ENCODE measurements at places on chromosomes 12 and 14.

- no peak for DNase-seq
Measured at GRCh38 chr12:3078086-3078820, 1.1 kb downstream of the TSPAN9 start.

DNA sequence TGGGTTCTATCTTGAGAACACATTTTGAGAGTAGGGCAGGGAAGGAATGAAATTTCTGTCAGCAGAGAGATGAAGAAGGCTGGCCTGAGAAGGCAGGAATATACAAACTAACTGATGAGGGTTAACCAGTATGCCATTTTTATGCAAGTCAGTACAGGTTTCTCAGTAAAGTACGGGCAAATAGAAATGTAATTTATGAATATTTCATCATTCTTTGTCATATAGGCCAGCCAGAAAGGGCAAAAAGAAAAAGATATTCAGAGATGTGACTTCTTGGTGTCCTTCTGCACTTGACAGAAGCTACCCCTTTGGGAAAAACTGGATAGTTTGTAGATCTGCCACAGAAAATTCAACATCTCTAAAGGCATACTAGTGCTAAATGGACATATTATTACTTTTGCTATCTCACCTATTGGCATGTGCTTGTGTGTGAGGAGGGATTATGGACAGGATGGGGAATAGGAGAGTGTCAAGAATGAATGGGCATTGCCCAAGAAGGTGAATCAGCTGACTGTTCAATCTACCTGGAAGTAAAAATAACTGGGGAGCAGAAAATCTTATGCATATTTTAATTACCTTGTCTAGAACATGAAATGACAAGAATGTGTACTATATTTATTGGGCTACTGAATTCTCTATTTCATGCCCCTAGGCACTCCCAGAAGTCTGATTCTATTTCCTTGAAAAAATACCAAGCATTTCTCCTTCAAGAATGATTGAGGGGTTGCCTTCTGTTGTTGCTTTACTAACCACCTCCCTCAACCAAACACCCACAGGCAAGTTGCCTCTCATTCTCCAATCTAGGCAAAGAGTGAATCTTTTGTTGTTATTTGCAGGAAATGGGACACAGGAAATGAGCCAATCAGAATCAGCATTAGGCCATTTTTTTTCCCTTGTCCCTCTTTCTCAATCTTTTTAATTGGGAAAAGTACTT, 175.1 kb upstream of the SLC38A2 start:
- DNase-seq = no peak

DNA sequence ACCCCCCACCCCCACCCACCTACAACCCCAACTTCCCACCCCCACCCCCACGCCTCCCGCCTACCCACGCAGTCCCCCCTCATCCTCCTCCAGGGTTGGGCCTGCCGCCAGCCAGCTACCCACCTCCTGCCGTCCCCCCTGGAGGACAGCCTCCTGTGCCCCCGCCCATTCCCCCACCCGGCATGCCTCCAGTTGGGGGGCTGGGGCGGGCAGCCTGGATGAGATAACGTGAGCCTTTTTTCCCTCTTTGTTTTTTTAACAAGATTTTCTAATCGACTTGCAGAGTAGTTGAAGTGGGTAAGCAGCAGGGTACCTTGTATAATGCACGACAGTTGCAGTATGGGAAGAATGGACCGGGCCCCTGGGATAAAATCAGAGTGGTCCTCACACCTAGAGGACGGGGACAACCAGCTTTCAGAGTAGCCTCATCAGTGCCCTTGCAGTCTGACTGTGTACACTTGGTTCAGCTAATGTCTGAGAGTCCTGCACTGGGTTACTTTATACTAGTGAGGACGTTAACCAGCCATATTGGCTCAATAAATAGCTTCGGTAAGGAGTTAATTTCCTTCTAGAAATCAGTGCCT, 29.4 kb downstream of the CCNK start:
- DNase-seq = no peak

GRCh38 chr12:45231515-45232145, 15.7 kb downstream of the ANO6 start:
- DNase-seq = no peak

- no peak for DNase-seq
Measured at GRCh38 chr12:19490908-19491307, 51.6 kb downstream of the AEBP2 start.

DNA sequence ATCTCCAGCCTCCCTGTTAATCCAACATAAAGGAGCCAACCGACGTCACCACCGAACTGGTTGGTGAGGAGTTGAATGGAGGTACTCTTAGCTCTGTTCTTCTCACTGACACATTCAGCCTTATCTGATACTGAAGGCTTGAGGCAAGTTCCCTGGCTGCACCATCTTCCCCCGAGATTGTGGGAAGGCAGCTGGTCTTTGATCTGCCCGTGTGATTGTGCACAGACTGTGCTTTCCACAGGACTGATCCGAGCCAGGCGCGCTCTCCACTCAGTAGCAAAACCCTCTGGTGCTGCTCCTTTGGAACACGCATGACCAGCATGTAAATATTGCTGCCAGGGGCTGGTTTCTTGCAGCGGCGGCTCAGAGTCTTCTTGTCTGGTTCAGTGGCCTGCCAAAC, 30.1 kb upstream of the DLK1 start:
- DNase-seq = no peak

DNA sequence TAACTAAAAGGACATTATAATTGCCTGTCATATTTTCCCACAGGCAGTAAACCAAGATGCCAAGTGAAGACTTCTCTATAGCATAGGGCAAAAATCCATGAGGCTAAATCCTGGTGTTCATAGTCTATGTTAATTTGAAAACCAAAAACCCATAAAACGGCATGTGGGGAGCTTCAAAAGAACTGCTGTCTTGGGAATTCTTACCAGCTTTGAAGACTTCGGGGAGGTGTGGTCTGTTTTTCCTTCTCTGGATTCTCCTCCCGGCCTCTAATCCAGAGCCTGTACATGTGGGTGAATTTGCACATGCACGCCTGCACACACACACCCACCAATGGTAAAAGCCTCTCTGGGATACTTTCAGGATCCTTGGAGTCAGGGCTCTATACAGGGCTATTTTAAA, 61.9 kb upstream of the IFNG-AS1 start:
- DNase-seq = no peak

GRCh38 chr14:73567951-73568885, 795 bp upstream of the ACOT2 start:
- DNase-seq = no peak

DNA sequence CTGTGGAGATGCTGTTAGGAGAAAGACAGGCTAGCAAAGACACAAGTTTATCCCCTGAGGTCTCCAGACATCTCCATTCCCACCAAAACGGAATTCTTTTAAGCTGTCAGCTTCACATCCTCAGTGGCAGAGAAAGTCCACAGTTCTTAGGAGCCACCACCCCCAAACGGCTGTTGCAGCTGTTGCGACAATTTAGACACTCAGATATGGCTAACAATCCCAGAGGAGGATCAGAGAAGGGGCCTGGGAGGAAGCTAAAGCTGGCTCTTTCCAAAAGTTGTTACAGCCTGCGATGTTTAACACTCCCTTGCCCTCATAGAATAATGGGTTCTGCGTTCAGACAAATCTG, 1.9 kb upstream of the ATP5MC2 start:
- DNase-seq = no peak

- no peak for DNase-seq
Measured at GRCh38 chr14:105882626-105883025, 356.2 kb downstream of the TMEM121 start.

- no peak for DNase-seq
Measured at GRCh38 chr12:88399811-88400210, 180.5 kb downstream of the KITLG start.

- DNase-seq = no peak
Measured at GRCh38 chr12:68435816-68436215, 103.7 kb upstream of the MDM1 start.

GRCh38 chr12:124716208-124717130, 147.2 kb downstream of the SCARB1 start:
- no peak for DNase-seq

GRCh38 chr14:51328772-51329353, 88.8 kb downstream of the TMX1 start:
- DNase-seq = no peak

GRCh38 chr12:103986829-103987228, 21.2 kb downstream of the TDG start:
- no peak for DNase-seq

DNA sequence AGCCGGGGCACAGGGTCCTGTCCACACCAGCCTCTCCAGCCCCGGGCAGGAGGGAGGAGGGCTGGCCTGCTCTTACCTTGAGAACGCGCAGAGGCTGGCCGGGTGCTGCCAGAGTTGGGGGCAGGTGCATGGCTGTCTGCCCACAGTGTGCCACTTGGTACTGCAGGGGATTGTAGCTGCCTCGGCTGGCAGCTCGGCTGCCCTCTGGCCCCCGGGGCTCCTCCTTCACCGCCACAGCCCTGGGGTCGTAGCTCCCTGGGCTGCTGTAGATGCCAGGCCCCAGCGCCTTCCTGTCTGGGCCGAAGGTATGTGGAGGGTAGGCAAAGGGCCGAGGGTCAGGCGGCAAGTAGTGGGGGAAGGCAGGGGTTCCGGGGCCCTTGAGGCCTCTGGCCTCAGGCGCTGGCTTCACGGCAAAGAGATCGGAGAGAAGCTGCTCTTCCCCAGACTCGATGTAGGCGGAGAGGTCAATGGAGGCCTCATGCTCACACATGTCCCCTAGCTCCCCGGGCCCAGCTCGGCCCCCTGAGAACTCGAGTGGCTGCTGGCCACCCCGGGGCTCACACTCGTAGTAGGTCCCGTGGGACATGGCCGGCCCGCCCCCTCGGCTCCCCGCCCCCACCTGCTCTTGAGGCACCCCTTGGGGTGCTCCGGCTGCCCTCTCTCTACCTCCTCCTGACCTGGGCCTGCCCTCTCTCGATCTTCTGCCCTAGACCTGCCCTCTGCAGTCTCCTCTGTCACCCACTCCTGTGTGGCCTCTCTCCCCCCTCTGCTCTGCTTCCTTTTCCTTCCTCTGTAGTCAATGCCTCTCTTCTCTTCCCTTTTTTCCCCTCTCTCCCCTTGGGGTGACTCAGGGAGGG, at the start of gene CEBPE:
Gene CEBPE (minus strand): TSS at position 750 of the 857 bp plus-strand sequence. CDS start 164 bp downstream, at position 586.
- no peak for DNase-seq

DNA sequence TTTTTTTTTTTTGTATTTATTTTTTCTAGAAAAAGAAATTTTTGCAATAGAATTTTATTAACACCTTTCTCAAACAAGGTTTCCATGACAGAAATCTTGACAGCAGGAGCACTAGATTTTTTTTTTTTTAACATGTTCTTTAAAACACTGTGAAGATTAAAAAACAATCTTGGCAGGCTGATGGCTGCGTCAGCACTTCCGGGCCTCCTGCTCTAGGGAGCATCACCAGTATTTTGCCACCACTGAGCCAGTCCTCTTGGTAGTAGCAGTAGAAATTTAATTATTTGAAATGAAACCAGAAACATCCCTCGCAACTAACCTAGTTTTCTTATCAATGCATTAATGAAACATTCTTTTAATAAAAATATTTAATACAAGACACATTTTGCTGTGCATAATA, 99.6 kb downstream of the APAF1 start:
- no peak for DNase-seq

- DNase-seq = no peak
Measured at GRCh38 chr12:95863337-95863736, 4.6 kb downstream of the SNRPF start.

- DNase-seq = no peak
Measured at GRCh38 chr12:14171106-14171505, 189.7 kb upstream of the GRIN2B start.

- no peak for DNase-seq
Measured at GRCh38 chr14:69652942-69653684, 41.7 kb downstream of the SUSD6 start.

- DNase-seq = no peak
Measured at GRCh38 chr12:64992116-64992515, 129.0 kb downstream of the WIF1 start.

DNA sequence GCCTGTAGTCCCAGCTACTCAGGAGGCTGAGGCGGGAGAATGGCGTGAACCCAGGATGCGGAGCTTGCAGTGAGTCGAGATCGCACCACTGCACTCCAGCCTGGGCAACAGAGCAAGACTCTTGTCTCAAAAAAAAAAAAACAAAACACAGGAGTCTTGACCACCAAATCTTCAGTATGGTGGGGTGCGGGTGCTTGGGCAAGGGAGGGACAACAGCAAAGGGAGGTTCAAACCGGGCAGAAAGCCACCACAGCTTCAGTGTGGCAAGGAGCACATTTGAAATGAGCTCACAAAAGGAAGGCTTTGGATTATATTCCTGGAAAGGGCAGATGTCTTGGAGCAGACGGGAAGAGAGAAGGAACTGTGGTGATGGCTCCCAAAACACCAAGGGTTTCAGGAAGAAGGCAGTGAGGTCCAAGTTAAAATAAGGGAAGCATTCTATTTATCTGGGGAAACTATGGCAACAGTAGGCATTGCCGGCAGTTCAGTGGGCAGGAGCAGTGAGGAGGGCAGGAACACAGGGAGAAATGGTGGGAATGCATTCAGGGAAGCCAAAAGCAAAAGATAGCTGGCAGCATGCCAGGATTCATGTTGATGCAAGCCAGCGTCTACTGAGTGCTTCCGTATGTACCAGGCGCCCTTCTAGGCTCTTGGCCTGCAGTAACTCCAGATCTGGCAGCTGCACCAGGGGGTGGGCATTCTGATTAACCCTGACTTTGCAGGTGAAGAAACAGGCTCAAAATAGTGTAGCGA, 51.0 kb upstream of the SRSF5 start:
- DNase-seq = no peak

- DNase-seq = no peak
Measured at GRCh38 chr12:21552635-21553328, 26.7 kb downstream of the SPX start.

- DNase-seq = no peak
Measured at GRCh38 chr12:96303653-96304052, 96.6 kb downstream of the CDK17 start.

DNA sequence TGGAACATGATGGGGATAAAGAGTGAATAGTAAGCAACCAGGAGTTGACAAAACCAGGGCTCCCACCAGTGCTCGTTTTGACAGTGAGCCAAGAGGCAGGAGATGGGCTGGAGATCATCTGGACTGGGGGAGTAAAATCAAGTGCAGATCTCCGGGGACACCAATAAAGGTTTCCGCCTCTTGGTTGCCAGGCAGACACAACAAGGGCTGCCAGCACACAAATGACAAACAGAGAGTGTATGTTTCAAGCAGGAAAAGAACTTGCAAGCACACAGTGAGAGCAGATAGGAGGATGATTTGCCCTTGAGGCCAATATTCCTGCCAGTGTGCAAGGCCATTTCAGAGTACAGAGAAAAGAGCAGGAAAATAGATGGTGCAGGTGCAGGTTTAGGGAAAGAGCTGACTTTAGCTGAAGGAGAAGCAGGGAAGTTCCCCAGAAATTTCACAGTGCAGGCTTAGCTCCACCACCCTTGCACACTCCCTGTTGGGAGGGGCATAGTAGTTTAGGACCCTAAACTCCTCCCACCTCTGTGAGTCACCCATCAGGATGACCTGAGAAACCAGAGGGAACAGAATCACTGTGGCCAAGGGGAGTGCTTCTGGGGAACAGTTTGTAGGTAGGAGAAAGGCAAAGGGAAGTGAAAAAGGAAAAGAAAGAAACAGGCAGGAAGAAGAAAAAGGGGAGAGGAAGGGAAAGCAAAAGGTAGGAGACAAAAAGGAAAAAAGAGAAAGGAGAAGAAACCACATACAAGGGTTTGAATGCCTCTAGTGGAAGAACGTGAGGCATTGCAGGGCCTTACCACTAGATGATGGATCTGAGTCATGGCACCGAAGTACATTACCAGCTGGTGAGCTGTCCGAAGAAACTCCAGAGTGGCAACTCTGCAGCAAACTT, 404.4 kb downstream of the SLC6A15 start:
- no peak for DNase-seq

- DNase-seq = no peak
Measured at GRCh38 chr12:3086729-3087323, 9.6 kb downstream of the TSPAN9 start.

- no peak for DNase-seq
Measured at GRCh38 chr14:99732436-99733210, 48.5 kb downstream of the CYP46A1 start.
